ENCODE measurements at places on chromosomes 1 and 21.

GRCh38 chr1:18452550-18452949 lies 28.2 kb upstream of the KLHDC7A start:
- DNase-seq, result no peak

- DNase-seq, result no peak
Observed at GRCh38 chr1:101017448-101017847, 8.1 kb downstream of the DPH5 start.

- DNase-seq, result no peak
Observed at GRCh38 chr1:5590717-5591116, 401.5 kb downstream of the NPHP4 start.

GRCh38 chr1:101905283-101905835 lies 91.4 kb downstream of the OLFM3 start:
- no peak for DNase-seq

- DNase-seq, result no peak
Observed at GRCh38 chr1:9603766-9604753, 15.3 kb downstream of the TMEM201 start.

GRCh38 chr1:160647329-160647720 lies 481 bp upstream of the SLAMF1 start:
- no peak for DNase-seq

- no peak for DNase-seq
Observed at GRCh38 chr1:203366476-203366875, 15.6 kb upstream of the FMOD start.

DNA sequence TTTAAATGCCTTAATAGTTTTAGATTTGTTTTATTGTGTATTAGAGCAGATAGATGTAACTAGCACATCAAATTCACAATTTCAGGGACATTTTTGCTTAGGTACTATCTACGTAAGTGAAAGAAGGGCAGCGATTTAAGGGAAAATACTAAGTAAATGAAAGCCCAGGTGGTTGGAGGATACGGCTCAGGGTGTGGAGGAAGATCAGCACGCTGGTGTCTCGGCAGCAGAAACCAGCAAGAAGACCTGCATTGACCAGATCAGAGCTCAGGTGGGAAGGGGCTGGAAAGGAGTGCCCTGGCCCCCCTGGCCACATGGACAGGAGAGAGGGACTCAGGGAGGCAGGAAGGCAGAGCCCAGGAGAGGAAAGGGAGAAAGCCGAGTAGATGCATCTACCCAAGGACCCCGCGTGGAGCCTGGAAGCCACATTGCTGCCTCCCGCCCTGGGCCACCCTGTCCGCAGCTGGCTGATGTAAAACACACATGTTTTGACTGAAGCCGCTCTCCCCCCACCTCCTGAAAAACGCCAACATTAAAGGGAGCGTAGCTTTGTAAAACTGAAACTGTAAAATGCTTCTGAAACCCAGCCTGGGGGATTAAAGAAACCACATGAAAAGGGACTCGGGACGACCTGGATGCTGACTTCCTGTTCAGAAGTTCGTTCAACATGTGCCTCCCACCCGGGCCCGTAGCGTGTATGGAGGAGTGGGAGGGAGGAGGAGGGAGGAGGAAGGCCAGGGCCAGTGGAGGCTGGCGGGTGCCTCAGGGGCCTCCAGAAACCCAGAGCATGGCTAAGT lies 72.6 kb upstream of the TARDBP start:
- no peak for DNase-seq

GRCh38 chr1:166882893-166883292 lies 6.8 kb upstream of the TADA1 start:
- no peak for DNase-seq

DNA sequence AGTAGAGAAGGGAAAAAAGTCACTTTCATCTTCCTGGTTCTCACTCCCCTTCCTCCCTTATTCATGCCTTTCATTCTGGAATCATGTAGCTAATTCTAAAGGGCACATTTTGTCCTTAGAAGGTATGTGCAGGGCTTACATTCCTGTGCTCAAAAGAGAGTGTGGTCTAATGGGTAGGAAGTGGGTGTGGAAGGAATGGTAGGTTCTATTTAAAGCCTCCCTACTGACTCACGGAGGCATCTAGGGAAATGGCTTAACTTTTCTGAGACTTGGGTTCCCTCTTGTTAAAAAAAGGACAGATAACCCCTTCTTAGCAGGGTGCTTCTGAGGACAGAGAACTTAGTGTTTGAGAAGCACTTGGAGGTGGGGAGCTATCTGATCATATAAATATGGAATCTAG lies 249.3 kb upstream of the DUSP10 start:
- DNase-seq, result no peak

DNA sequence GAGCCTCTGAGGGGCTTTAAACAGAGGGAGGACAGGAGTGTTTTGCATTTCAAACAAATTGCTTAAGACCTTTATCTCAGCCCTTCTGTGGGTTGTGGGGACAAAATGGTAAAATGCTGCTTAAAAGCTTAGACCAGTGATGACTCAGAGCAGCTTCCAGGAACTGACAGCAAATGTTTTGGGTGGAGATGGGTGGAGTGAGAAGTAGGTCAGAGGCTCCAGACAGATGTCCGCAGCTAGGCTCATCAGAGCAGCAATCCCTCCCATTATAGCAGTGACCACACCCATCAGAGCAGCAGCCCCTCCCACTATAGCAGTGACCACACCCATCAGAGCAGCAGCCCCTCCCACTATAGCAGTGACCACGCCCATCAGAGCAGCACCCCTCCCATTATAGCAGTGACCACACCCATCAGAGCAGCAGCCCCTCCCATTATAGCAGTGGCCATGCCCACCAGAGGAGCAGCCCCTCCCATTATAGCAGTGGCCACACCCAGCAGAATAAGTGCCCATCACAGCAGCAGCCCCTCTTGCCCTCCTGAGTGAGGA lies 532.2 kb downstream of the MATN1 start:
- DNase-seq, result peak; percentile 91

DNA sequence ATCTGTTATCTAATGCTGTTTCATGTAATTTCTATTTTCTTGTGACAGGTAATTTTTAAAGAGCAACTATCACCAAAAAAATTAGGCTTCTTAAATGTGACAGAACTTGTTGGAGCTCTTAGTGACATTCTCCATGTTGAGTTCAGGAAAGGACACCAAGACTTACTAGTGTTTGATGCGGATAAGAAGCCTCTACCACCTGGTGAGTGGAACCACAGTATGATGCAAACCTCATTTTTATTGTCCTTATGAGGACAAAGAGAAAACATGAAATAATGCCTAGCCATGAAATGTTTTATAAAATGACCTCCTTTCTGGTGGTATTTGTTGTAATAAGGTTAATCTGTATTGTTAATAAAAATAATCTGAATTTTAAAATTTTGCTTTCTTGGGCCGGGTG lies 39.1 kb downstream of the TDRD5 start:
- no peak for DNase-seq

GRCh38 chr1:24300971-24301784 lies 18.0 kb upstream of the GRHL3 start:
- no peak for DNase-seq

DNA sequence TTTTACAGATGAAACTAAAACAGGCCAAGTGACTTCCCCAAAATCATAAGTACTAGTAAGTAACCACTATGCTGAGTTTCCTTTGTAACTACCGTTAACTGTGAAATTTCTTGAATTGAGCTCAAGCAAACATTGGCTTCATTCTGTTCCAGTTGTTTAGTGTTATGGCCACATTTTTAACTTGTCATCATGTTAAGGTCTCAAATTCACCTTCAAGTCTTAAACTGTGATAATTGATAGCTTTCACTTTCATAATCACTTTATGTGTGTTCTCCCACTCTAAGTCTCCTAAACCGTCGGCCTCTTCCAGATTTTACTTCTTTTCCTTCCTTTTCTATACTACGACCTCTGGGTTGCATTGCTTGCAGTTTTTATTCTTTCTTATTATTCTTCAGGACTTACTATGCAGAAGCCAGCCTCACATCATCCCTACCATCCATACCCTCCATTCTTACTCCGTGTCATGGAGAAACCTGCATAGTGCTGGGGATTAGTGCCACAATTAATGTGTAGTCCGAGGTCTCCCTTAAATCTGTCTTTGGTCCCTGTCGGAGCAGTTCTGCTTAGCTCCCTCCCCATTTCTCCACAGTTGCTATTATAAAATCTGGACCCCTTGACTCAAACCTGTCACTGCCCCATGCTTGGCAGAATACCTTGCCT lies 5.8 kb downstream of the KIF1B start:
- no peak for DNase-seq

Data from vagina (tissue), 2 donors.